ENCODE measurements at places on chromosomes 1 and 21.

DNA sequence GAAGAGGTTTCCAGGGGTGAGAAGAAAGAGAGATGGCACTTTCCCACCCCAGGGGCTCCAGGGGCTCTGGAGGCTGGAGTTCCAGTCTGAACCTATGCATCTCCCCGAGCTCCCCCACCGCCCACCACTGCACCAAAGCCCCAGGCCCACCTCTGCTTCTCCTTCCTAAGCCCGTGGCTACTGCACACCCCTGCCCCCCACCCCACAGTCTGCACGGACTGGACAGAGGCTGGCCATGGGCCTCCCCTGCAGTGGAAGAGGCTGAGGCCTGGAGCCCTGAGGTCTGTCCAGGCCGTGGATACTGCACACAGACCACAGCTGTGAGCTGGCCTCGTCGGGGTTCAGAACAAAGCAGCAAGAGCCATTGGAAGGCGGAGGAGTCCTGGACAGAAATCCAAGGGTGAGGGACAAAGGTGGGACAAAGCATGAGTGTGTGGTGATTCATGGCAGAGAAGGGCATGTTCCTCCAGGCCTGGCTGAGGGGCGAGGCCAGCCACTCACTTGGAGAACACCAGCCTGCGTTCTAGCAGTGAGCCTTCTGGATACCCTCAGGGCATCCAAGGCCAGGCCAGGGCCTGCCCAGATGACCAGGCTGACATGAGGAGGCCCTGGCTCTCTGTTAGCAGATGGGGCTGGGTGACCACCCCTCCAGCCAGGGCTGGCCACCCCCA, 244.8 kb upstream of the VAMP3 start:
- DNase-seq: peak; percentile 17

- no peak for DNase-seq
Measured at GRCh38 chr1:56291374-56291919, 287.9 kb downstream of the PLPP3 start.

DNA sequence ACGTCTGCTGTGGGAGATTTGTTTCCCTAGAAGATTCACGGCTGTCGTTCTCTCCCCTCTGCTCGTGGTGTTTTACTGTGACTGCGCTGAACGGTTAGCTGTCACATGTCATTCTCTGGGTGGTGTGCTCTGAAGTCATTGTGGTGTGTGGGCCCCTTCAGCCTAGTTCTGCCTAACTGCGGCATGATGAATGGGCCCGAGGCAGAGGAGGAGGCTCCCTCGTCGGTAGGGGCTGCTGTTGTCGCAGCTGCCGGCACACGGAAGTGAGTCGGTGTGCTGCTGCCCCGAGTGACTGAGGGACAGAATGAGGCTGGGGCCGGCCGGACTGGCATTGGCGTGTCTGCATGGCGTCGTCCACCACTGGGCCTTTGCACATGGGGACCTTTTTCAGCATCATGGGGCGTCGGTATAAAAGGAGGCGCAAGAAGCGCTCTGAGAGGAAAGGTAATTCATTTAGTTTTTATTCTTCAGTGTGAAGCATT, 77.9 kb downstream of the ADARB1 start:
- DNase-seq: no peak

DNA sequence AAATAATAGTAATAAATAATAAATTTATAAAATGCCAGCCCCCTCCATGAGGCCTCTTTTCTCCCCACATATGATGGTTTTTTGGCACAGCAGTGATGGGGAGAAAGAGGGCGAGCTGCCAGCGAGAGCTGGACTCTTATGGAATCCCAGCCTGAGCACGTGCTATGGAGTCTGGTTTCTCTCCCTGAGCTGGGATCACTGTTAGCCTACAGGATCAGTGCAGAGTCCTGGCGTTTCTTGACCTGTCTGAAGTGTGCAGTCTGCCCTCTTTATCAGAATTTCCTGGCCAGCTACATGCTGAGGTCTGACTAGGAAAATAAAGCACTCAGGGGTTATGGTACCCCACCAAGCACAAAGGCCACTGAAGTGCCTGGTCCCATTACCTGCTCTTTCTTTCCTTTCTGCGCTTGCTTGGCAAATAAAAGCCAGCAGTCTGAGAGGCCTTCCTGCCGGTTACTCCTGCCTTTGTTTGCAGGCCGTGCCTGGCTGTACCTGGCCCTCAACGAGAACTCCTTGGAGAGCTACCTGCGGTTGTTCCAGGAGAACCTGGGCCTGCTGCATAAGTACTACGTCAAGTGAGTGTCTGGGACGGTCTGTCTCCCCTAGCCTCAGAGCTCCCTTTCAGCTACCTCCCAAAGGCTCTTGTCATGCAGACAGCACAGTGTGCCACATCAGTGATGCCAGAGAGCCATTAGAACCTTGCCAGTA, 18.5 kb upstream of the SLC25A34 start:
- DNase-seq: no peak

GRCh38 chr1:215119719-215120365, 37.3 kb downstream of the KCNK2 start:
- DNase-seq: no peak

DNA sequence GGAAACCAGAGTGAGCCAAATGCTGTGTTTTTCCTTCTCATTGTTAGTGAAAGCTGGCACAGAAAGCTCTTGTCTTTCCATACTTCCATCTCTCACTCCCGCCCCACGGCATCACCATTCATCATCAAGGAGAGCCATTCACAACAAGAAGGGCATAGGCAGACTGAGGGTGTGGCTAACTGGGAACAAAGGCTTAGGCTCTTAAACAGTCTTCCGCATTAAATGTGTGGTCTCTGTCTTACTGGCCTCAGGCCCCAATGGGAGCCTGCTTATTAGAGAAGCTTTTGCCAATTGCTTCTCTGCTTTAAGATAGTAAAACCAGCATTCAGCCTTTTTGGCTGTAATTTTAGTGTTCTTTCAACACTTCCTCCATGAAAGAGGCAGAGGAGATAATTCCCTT, 51.4 kb downstream of the TNFSF18 start:
- no peak for DNase-seq

GRCh38 chr1:56979986-56980755, 14.4 kb upstream of the C8B start:
- DNase-seq: no peak

DNA sequence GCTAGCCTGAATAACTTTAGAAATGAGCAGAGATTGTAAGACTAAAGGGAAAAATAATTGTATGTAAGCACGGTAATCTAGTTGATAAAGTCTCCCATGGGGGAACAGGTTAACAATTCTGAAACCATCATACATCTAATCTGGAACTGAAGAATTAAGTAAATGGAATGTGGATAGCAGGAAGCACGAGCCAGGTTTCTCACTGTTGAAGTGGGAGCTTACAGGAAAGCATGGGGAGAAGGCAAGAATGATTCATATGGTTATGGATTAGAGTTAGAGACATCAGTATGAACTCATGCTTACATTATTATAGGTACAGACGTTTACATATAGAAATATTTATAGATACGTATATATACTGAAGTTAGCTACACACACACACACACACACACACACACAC, 83.0 kb downstream of the LEPR start:
- DNase-seq: no peak

DNA sequence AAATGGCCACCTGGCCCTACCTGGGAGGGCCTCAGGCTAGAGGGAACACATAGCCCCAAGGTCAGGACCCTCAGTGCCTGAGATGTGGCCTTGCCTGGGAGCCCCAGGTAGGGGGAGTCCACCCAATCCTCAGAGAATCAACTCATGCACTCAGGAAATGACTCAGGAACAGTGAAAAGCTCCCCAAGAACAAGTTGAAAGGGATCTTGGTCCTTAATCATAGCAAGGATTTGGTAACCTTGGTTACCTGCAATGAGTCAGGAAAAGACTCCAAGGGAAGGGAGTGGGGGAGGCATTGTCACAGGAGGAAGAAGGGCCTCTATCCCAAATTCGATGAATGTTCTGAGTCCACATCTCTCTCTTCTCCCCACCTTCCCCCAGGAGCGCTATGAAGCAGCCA, 17.0 kb downstream of the MAP7D1 start:
- peak; percentile 23 for DNase-seq

- DNase-seq: peak; percentile 83
Measured at GRCh38 chr1:89489047-89489729, 35.4 kb upstream of the LRRC8B start.

GRCh38 chr21:32726839-32727686, 750 bp downstream of the SYNJ1 start:
- peak; percentile 21 for DNase-seq

- DNase-seq: no peak
Measured at GRCh38 chr21:34642211-34643075, 26.4 kb upstream of the CLIC6 start.

DNA sequence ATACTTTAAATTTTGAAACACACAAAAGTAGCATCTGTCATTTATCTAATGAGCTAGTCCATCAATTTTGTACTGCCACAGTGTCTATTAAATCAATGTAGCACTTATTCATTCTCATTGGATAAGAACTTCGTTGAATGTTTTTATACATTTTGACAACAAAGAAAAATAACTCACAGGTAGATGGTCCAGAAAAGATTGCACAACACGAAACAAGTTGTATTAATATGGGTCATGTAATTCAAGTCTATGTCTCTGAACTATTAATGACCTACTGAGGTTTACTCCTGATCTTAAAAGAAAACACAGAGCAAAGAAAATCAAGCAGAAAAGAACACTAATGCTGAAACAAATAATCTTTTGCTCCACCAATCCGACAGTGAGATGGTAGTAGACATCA, 15.3 kb downstream of the HP1BP3 start:
- no peak for DNase-seq

GRCh38 chr1:111873460-111874030, 115.9 kb downstream of the KCND3 start:
- no peak for DNase-seq

- peak; percentile 71 for DNase-seq
Measured at GRCh38 chr1:18100491-18101063, 7.0 kb upstream of the IGSF21 start.

DNA sequence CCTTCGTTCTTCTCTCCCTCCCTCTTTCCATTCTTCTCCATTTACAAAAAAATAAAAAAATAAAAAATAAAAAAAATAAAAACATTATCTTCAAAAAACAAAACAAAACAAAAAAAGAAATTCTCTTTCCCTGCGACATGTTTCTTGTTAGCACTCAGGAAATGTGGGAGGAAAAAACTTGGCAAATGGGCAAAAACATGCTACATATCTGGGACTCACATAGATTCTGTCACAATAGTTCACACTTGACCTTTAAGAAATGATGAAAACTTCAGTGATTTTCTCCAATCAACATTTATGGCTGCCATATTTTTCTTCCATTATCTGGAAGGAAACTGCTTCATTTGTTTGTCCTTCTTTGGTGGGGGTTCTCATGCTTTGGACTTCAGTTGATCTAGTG, 109.3 kb downstream of the PRKAB2 start:
- DNase-seq: no peak

- DNase-seq: no peak
Measured at GRCh38 chr1:65297706-65298105, 11.6 kb upstream of the DNAJC6 start.

DNA sequence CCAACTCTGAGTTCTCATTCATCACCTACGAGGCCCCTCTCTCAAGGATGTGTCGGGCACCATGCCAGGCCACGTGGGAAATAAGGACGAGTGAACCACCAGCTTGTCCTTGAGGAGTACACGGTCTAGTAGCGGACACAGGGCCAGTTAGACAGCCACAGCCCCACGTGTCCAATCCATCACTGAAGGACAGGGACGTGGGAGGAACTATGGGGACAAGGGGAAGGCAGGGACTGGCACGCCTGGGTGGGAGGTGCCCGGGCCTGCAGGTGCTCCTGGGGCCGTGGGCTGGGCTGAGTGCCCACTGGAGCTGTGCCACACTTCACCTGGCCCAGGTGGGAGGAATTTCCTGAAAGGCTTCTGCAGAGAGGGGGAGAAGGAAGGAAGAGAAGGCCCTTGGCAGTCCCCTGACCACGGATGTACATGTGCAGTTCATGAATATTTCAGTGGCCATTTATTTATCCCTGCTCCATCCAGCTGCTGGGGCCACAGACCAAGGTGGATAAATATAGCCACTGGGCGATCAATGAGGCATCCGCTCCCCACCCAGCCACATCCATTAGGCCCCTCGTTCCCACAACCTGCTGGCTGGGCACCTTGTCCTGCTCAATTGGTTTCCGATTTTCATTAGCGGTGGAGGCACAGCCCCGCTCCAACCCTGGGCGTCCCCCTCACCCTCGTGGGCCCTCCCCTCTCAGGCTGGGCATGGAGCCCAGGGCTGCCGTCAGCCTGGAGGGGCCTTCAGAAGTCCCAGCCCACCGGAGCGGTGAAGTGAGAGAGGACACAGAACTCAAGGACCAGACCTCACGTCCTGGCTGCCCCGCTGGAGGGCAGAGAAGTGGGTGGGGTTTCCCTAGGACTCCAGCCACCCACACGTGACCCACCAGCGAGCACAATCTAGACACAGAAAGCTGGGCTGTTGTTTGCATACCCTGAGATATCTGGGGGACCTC, 59.5 kb downstream of the CASZ1 start:
- no peak for DNase-seq

GRCh38 chr1:13462682-13463081, 51.1 kb downstream of the LRRC38 start:
- DNase-seq: no peak

GRCh38 chr21:37369307-37369854, 2.8 kb downstream of the DYRK1A start:
- DNase-seq: no peak

- no peak for DNase-seq
Measured at GRCh38 chr1:172380441-172381244, 39.8 kb upstream of the C1orf105 start.

DNA sequence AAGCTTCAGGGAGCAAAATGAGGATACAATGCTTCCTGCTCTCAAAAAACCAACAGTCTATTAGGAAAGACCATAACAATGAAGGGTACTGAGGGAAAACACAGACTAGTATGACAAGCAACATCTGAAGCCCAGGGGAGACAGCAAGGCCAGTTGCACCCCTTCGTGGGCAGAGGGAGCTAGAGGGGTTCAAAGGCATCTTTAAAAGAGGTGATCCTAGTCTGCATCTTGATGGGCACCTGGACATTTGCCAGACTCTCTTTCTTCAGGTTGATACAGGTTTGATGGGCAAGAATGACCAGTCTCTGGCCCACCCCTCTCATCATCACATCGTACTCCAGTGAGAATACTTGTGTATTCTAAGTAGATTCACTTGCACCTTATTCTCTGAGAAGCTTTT, 177.7 kb downstream of the VAV3 start:
- no peak for DNase-seq

DNA sequence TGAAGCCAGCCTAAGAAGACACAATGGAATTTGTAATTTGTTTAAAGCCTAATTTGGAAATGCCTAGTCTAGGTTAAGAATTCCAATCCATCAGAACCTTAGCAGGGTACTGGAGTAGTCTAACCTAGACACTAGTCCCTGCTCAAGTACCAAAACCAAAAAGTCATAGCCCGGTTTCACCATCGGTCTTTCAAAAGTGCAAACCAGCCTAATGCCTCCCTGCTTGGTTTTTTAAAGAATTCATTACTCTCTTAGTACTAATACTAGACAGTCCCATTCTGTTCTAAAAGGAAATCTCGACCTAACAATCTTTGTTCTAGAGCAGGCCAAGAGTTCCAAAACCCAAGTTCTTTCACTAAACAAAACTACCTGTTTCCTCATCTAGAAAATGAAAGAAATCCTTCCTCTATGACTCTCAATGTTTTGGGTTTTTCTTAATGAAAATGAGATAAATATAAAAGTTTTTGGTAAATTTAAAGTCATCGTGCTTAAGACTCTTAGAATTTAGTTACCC, 2.6 kb downstream of the PUM1 start:
- no peak for DNase-seq
